Activated CD4-positive, alpha-beta T cell treated with anti-CD3 and anti-CD28 coated beads, Interleukin-2, Interleukin-4, amounts not matched to agents 100 ng/mL and 50 ng/mL, durations not matched to agents 16 hours and 8 hours (primary cell): ENCODE measurements at places on chromosomes 1 and 21.

- no peak for DNase-seq
Measured at GRCh38 chr1:46422261-46422871, 28.2 kb downstream of the FAAH start.

- no peak for DNase-seq
Measured at GRCh38 chr1:106465666-106466065, 590.8 kb upstream of the PRMT6 start.

DNA sequence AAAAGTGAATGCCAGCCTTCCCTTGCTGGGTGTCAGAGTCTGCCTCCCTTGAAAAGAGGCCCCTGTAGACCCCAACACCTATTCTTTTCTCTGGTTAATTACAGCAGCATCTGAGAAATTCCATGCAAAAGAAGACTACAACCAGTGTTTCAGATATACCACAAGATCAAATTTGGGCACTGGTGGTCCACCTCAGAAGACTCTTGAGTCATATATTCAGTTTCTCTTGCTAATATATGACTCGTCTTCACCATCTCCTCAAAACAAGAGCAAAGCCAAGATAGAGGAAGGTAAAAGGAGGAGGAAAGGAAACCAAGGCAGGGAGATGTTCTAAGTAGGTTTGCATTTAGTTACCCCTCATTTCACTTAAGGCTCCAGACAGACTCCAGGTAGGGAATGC, 259.9 kb downstream of the ZNF648 start:
- DNase-seq, result no peak

DNA sequence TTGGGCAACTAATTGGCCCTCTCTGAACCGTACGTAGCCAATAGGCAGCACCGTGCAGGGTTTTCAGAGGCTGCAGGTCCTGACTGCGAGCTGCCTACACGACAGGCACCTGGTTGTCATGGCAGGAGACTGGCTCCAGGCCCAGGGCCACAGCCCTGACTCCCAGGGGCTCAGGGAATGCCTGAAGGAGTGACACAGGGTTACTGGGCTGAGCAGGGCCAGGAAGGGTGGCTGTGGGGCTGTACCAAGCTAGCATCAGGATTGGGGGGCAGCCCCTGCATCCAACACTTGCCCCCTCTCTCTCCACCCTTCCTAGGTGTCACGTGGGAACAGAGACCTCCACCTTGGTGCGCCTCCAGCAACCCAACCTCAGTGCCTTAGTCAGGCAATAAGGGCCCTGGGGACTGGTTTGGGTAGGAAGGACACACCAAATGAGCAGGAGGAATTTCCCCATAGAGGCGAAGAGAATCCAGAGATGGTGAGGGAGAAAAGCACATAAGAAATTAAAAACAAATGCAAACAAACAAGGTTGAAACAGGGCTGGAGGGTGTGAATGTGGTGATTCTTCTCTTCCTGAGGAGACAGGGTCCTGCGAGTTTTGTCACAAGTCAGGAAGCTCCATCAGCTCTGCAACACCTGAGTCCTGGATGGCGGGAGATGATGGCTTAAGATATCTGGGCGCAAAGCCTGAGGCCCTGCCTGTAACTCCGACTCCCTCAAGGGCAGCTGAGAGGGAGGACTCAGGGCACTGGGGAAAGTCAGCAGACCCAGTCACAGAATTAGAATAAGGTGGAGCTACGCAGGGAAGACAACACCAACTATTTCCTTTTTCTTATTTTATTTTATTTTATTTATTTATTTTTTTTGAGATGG, 19.7 kb upstream of the RNU1-4 start:
- no peak for DNase-seq

GRCh38 chr1:53629101-53629691, 109.8 kb downstream of the GLIS1 start:
- no peak for DNase-seq
